Inflammatory macrophage treated with lipopolysaccharide for 1 hour (primary cell): ENCODE measurements at places on chromosomes 1 and 21.

DNA sequence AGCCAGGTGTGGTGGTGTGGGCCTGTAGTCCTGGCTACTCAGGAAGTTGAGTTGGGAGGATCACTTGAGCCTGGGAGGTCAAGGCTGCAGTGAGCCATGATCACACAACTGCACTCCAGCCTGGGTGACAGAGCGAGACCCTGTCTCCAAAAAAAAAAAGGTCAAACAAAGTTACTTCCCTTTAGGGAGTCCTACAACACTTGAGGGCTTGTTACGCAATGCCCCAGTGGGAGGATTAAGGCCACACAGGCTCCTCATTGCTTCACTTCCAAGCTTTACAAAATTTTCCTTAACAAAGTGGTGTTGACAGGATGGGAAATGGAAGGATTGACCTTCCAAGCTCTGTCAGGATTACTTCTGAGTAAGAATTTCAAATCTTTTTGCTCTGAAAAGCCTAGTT, 6.2 kb upstream of the EXTL1 start:
- peak; percentile 97 for DNase-seq

- no peak for DNase-seq
Measured at GRCh38 chr1:215767761-215768160, 200.7 kb downstream of the KCTD3 start.

DNA sequence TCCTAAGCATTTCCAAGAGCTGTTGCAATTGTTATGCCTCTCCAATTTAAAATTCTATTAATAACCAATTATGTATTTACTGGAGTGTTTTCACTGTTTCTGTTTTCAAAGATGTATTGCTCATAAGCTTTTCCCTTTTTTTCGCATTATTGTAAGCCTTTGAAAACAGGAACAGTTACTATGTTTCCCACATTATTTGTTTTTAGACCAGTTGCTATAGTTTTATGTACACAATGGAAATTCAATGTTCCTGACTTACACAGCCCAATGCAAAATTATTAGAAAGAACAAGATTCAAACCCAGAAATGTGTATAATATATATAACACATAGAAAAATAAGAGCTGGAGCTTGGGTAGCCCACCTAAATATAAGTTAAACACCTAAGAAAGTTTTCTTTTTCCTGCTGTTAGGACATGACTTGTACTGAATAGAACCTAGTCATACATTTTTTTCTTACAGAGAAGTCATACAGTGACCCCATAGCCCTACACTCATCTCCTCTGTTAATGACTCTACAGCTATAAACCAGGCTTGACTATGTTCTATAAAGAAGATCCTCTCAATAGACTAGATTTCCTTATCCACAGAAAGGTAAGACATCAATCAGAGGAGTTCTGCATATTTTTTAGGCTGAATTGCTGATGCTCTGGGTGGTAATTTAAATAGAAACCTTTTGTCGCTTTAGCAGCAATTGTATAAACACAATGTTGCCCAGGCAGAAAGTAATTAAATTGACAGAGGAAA, 299.6 kb downstream of the USH2A start:
- DNase-seq: peak; percentile 6

- DNase-seq: no peak
Measured at GRCh38 chr1:60102267-60103061, 28.9 kb upstream of the C1orf87 start.

- DNase-seq: no peak
Measured at GRCh38 chr21:45613396-45613795, 30.1 kb upstream of the PCBP3 start.

- no peak for DNase-seq
Measured at GRCh38 chr1:210377731-210378333, 49.1 kb downstream of the HHAT start.

- no peak for DNase-seq
Measured at GRCh38 chr1:220451532-220451931, 76.4 kb upstream of the MARK1 start.

GRCh38 chr1:213186168-213186567, 135.1 kb downstream of the RPS6KC1 start:
- no peak for DNase-seq

- no peak for DNase-seq
Measured at GRCh38 chr1:118190561-118190960, 5.5 kb upstream of the SPAG17 start.

DNA sequence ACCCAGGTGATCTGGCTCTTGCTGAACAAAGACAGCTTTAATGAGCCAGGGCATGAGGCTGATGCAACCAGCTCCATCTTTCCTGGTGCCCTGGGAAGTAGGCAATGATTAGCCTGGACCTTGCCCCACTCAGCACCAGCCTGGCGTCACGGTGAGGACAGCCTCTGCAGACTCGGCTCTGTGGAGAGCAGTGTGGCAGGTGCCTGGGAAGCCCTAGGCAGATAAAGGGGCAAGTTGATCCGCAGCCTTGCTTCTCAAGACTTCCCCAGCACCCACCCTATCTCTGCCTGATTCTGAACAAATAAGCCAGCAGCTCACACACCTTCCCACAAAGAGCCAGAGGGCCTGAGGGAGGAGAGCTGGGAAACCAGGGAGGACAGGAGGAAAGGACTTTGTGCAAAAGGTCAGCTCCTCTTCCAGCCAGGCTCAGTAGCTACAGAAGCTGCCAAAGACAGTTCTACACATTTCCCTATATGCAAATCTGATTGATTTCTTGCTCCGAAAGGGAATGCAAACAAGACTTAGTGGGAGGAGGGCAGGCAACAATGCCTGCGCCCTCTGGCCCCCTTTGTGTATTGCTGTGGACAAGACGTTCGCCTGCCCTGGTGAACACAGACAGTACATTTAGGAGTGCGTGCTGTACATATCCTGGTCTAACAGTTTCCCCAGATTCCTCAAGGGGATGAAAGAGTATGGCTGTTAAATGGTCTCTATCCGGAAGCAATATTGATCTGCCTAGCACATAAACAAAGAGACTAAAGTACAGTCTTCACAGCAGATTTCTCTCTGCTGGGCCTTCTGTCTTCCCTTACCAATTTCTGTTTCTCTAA, 63.8 kb downstream of the BCAR3 start:
- DNase-seq: no peak

DNA sequence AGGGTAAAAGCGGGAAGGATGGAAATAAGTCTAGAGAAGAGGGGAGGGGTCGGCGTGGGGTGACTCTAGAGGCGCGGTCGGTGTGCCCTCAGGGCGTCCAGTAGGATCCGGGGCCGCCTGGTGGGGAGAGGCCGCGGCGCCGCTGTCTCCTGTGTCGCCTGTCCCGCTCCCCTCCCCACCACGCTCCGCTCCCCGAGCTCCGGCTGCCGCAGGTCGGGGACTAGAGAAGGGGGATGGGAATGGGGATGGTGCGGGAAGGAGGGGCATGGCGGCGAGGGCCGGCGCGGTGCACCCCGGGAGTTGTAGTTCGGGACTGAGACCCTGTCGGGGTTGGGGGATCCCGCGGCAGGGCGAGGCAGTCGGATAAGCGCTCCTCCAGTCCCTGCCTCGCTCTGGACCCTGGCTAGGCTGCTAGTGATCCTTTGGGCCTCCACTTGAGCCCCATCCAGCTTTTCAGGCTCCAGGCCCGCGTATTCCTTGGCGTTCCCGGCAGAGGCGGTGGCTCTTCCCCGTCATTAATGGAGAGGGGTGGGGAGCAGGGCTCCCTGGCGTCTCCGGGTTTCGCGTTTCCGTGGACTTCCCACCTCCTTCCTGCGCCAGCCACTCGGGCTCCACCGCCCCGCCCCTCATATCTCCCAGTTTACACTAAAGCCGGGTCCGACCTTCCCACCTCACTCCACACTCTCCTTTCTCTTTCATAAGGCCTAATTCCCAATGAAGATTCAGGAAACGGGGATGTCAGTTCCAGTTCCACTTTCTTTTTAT, at the start of gene ENTREP3:
Gene ENTREP3, minus strand, starts transcription at position 241 of the 765 bp plus-strand sequence. CDS start 606 bp downstream, outside the sequence.
- DNase-seq: peak; percentile 73
